ENCODE measurements at places on chromosomes 3 and 15. TPM values are rescaled to one million over a fixed set of nuclear protein-coding genes. Genes with fewer than 3 reads are reported as not detected.
A peak's percentile ranks its signal among the peaks of the same experiment; 100 is the strongest.

The CORO2B gene
- 1.8 TPM for polyA plus RNA-seq

- peak; percentile 5 for DNase-seq
These were observed 41.2 kb downstream of the CEP63 start for GRCh38 chr3:134527037-134527436.

GRCh38 chr15:90586948-90587347 lies 57.2 kb downstream of the CRTC3 start:
- DNase-seq = no peak

- no peak for DNase-seq
These were observed 22.6 kb upstream of the NR2F2 start for GRCh38 chr15:96307856-96308394.

DNA sequence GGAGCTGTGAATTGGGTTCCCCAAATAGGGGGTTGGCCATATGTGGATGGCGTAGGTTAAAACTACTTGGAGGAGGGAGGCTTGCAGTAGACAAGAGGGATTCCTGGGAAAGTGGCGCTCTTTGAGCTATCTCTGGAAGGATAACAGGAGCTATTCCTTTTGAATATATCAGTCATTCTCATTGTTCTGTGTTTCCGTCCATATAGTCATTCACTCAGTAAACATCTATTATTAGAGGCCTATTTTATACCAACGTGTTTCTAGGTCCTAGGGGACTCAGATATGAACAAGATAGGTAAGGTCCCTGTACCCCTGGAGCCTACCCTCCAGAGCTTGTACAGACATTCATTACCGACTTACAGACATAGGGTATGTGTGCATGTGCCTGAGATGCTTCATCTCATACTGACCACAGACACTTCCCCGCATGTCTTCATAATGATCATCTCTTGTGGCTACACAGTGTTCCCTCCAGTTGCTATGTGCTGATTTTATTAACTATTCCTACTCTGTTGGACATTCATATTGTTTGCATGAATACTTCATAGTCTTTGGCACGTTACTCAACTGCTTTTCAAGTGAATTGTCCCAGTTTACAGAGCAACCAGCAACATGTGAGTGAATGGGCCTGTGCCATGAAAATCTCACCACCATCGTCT lies 55.8 kb upstream of the VILL start:
- DNase-seq = no peak

- DNase-seq = no peak
These were observed 19.4 kb upstream of the MFSD1 start for GRCh38 chr3:158782283-158782989.

DNA sequence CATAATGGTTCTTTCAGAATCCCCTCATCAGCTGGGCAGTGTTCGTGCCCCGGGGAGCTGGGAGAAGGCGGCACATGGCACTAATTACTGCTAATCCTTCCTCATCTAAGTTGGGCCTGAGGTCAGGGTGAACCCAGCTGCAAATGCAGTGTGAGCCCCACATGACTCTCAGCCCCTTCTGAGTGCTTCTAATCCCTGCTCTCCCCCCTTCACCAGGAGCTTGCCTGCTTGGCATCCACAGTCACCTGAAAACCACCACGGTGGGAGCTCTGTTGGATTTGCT lies 455 bp upstream of the TRPM1 start:
- DNase-seq = no peak

The EBLN2 gene
- polyA plus RNA-seq = 1.4 TPM

DNA sequence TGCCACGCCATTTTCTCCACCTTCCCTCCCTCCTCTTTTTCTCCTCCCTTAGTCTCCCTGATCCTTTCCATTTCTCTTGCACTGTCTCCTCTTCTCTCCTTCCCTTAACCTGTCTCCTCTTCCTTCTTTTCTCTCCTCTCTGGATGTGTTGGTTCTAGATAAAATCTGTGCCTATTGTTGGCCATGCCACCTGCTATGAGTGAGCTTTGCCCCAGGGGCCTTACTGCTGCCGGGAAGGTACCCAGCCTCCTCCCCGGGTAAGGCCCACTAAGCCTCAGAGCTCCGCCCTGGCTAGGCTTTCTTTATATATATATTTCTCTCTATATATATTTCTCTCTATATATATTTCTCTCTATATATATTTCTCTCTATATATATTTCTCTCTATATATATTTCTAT lies 14.7 kb downstream of the GPD1L start:
- no peak for DNase-seq

Data from A549 (cell line).